ENCODE measurements at places on chromosomes 7 and 10.

DNA sequence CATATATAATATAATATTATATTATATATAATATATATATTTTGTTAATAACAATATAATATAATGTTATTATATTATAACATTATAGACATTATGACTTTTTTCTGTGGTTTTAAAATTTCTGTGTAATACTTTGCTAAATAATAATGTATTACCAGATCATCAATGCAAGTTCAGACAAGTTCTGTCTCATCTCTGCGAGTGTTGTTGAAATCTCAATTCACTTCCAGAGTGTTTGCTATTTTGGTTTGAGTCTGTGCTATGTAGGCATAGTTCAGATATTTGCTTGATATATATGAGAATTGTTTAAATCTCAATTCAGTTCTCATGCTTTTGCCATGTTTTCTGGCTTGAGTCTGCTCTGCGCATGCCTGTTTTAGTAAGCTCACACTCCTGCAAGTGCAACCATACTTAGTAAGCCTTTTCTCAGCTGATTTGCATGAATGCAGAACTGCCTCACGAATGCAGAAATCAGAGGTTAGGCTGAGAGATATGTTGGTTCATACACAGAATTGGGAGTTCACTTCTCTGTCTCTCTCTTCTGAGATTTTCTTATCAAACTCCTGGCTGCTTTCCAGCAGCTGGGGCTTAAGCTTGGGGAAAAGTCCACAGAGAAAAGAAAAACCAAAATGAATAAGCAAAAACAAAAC is 830.2 kb upstream of the SORCS1 start:
- no peak overlapping the region for H3K27ac ChIP-seq
- H3K4me3 ChIP-seq: no peak overlapping the region
- no peak for DNase-seq
- no peaks in the 10 kb centered on the region for H3K4me1 ChIP-seq

DNA sequence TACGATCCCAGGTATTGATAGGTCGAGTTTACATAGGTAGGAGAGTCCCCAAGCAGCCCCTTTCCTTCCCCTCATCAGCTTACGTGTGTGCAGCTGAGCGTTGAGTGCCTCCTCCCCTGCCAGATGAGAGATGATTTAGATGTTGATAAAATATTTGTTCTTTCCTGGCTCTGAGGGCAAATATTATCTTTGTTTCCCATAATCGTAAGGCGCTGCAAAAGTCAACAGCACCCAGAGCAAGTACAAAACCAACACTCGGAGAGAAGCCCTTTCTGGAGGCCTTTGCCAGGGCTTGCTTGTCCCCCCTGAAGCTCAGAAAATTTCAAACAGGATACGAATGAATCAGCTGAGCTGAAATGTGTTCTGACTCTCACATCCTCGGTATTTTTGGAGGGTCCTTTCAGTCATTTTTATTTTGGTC is 683.2 kb downstream of the LRMDA start:
- H3K27ac ChIP-seq: no peak overlapping the region
- H3K4me3 ChIP-seq: no peak overlapping the region
- DNase-seq: no peak
- H3K4me1 ChIP-seq: peaks cover 7% of the 10 kb centered on the region
- H3K27me3 ChIP-seq: no peaks in the 10 kb centered on the region
- H3K36me3 ChIP-seq: no peaks in the 10 kb centered on the region

- no peaks in the 10 kb centered on the region for H3K36me3 ChIP-seq
- H3K4me1 ChIP-seq: peaks cover 12% of the 10 kb centered on the region
- no peak overlapping the region for H3K4me3 ChIP-seq
- H3K27ac ChIP-seq: no peak overlapping the region
- peak; percentile 76 for DNase-seq
Observed at GRCh38 chr7:79403451-79403850, 50.0 kb downstream of the MAGI2 start.

- H3K4me3 ChIP-seq: no peak overlapping the region
- DNase-seq: peak; percentile 79
- no peaks in the 10 kb centered on the region for H3K27me3 ChIP-seq
- no peaks in the 10 kb centered on the region for H3K36me3 ChIP-seq
- no peaks in the 10 kb centered on the region for H3K4me1 ChIP-seq
- H3K27ac ChIP-seq: no peak overlapping the region
Observed at GRCh38 chr10:63064706-63065105, 68.4 kb upstream of the NRBF2 start.
